ENCODE measurements at places on chromosomes 7 and 10.

DNA sequence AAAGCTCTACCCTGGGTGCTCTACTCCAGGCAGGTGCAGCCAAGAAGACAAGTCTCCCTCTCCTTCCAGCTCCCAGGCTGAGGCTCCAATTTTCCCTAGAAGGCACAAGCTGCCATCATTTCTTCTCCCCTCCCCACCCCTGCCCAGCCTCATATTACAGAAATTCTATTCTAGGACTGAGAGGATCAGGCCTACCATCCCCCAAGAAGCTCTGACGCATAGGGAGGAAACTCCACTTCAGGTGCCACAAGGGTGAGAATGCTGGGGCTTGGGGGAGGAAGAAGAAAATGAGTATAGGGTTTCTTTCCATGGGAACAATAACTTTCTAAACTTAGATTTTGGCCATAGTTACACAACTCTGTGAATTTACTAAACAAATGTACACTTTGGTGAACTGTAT lies 35.3 kb downstream of the FEZF1 start:
- no peak for DNase-seq

GRCh38 chr10:96719200-96719599 lies 1.1 kb downstream of the PIK3AP1 start:
- no peak for DNase-seq

GRCh38 chr7:11256501-11256900 lies 282.8 kb downstream of the PHF14 start:
- DNase-seq = no peak

DNA sequence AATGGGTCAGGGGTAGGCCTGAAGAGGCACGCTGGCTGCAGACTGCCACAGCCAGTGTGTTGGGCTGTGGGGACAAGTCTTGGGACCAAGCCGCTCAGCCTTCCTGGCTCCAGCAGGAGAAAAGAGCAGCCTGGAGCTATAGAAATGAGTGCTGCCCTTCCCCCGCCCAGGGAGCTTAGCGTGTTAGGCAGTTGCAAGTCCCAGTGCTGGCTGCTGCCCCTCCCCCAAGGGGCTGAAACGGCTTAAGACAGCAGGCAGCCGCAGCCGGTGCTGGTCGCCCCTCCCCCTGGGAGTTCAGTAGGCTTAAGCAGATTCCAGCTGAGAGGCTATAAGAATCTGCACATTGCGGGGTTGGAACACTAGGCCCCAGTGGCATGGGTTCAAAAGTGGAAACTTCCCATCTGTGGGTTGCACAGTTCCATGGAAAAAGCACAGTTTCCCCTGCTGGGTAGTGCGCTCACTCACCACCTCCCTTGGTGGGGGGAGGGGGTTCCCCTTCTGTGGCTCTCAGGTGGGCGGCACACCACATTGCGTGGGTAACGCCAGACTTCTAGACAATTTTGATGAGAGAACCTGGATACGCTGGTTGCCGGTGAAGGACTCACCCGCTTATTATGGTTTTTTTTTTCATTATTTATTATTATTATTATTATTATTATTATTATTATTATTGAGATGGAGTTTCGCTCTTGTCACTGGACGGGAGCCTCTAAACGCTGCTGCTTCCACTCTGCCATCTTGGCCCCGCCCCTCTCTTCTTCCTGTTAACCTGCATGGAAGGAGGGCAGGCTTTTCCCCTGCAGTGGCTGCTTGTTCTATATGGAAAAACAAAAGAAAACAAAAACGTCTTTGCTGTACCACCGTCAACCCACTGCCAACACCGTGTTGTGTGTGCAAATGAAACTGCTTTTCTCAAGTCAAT lies 151.1 kb downstream of the CXCL12 start:
- no peak for DNase-seq

- DNase-seq = no peak
Measured at GRCh38 chr7:123905714-123906113, 19.3 kb upstream of the SPAM1 start.

DNA sequence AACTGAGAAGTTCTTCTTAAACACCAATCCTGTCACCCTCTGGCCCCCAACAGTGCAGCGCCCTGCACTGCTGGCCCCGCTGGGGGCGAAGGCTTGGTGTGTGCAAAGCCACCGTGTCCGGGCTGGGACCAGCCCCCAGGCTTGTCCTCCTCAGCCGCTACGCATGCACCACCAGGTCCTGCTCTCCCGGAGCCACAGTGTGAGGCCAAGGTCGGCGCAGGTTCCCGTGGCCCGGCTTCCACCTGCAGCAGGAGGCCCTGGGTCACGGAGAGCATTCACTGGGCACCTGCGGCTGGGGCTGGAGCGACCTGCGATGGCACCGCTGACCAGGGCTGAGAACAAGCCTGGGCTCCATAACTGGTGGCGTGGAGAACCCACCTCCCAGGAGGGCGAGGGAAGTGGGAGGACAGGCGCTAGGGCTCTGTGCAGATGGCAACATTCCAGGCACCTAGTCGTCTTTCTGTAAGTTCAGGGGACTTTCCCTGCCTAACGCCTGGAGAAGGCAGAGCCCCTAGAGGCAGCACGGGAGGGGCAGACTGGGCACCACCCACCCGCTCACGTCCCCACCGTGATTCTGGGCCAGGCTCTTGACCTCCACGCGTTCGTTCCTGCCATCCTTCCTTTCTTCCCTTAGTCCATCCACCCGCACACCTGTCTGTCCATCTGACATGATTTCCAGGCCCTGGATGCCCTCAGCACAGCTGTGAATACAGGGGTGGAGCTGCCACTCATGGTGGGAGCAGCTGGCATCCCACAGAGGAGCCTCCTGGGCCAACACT lies 271.6 kb downstream of the ELFN1 start:
- no peak for DNase-seq

GRCh38 chr7:117053432-117053831 lies 100.1 kb downstream of the ST7 start:
- no peak for DNase-seq

DNA sequence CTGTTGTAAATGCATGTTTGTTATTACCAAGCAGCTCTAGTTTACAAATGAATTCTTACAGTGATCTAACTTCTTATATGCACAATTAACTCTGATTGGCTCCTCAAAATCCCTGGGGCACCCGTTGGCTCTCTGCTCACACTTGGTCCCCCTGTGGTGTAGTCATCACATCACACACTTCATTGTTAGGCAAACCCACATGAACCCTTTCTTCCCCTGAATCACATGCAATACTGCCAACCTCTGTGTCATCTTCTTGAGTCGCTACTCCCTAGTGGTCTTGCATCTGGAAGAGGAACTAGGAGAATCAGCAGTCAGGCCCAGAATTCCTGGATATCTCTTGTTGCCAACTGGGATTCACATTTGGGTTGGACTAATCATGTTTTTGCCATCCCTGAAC lies 73.1 kb downstream of the CD36 start:
- DNase-seq = no peak

- DNase-seq = no peak
Measured at GRCh38 chr7:1049006-1049741, 4.8 kb downstream of the GPR146 start.

DNA sequence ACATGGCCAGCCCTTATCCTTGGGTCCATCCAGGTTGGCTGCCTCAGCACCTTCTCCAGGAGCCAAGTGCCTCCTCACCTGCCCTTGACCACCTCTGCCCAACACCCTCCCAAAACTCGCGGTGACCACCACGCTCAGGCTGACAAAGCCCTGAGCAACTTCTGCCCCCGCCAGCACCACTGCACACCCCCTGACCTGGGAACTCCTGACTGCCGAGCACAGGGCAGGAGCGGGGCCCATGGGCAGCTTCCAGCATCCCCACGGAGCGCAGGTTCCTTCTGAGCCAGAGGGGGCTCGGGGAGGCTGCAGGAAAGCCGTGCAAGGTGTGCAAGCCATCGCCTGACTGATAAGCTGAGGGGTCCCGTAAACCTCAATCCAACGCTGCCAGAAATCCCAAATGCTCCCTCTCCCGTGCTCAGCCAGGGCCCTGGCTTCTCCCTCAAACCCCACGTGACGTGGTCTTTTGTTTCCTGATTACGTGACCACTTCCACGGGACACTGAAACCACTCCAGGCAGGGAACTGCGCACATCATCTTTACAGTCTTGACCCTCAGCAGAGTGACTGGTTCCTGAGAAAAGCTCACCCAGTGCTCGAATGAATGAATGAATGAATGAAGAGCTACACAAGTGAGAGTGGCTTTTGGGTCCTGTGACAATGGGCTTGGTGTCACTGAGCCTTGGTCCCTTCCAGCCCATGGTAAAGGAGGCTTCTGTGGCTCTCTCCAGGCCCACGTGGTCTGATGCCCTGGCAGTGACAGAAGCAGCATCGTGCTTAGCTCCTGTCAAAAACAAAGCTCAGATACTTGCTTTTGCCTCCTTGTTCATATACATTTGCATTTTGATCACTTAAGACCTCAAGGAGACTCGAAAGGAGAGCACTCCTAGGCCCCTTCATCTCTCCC lies 249.8 kb upstream of the PPP2R2D start:
- no peak for DNase-seq

- DNase-seq = no peak
Measured at GRCh38 chr7:158063850-158064610, 523.6 kb downstream of the PTPRN2 start.

DNA sequence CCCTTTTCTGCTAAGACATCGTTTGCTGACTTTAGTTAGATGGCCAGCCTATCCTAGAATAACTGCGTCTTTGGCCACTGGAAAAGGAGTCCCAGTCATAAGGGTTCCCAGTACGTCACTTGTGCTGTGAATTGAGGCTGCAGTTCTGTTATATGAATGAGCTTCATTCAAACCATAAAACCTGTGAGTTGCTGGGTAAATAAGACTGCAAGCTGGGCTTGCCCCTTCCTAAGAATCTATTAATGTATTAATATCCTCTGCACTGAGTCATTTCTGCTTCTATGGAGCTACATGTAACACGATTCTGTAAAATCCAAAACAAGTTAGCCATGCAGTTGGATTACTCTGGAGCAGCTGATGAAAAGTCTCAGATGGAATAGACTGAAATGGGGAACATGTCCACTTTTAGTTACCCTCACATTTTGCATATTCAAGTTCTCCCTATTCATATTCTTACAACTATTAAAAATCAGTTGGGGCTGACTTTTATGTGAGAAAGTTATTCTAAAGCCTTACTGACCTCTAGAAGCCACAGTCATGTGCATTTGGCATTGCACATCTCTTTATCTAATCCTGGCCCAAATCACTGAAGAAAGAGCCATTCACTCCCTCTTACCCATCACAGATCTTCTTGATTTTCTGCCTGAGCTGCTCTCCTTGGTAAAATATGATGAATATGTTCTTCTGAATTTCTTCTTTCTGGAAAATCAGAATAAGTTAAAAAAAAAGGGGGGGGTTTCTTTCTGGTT lies 41.8 kb upstream of the TMEM213 start:
- no peak for DNase-seq

DNA sequence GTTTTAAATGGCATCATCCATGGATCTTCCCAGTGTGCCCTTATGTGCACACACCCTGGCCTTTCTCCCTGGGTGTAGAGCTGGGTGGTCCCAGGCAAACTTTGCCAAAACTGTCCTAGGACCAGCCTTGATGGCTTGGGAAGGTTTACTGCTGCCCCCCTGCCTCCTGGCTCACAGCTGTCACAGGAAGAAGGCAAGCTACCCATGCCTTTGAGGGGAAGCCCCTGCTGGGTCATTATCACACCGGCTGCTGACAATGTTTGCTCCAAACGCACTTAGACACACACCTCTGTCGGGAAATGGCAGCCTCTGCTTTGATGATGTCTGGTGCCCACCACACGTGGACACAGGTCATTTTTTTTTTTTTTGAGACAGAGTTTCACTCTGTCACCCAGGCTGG lies 25.2 kb upstream of the FIGNL1 start:
- no peak for DNase-seq

- DNase-seq = no peak
Measured at GRCh38 chr7:133575726-133576440, 323.0 kb downstream of the EXOC4 start.

- DNase-seq = no peak
Measured at GRCh38 chr10:3580565-3580964, 204.4 kb downstream of the KLF6 start.

DNA sequence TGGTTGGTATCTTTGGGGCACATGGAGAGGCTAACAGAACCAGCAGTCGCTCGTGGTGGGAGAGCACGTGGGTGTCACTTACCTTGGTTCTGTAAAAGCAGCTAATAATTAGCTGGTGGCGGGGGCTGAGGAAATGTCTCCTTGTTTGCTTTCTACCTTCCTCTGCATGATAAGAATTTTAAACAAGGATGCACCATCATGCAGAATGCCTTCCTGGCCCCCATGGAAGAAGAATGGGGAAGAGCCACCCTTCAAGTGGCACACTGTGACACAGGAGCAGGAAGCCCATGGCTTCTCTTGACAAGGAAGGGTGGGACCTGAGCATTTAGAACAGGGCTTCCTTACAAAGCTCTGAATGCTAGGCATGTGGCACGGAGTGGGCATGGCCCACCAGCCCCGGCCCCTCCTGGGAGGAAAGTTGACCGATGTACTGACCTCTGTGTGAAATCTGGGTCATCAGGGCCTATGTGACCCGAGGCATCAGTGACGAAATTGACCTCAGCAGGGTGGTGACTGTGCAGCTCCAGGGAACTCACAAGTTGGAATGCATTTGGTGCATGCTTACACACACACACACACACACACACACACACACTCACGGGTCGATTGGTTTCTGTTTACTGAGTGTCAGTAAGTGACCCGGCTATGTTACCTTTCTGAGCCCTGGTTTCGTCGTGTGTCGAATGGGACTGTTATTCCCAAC lies 116.9 kb upstream of the ANLN start:
- no peak for DNase-seq

DNA sequence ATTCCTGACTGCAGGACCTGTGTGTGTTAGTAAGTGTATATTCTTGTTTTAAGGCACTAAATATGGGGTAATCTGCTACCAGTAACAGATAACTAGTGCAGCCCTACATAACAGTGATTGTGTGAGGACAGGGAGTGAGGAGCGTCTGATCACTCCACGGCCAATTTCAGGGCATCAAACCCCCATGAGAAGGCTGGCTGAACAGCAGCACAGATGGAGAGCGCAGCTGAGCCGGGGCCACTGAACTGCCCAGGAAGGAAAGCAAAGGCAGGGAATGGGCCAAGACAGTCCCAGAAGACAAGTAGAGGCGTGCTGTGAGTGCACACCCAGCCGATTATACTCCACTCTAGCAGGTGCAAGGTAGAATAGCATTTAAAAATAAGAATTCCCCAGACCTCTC lies 157.1 kb upstream of the CHST15 start:
- DNase-seq = no peak

DNA sequence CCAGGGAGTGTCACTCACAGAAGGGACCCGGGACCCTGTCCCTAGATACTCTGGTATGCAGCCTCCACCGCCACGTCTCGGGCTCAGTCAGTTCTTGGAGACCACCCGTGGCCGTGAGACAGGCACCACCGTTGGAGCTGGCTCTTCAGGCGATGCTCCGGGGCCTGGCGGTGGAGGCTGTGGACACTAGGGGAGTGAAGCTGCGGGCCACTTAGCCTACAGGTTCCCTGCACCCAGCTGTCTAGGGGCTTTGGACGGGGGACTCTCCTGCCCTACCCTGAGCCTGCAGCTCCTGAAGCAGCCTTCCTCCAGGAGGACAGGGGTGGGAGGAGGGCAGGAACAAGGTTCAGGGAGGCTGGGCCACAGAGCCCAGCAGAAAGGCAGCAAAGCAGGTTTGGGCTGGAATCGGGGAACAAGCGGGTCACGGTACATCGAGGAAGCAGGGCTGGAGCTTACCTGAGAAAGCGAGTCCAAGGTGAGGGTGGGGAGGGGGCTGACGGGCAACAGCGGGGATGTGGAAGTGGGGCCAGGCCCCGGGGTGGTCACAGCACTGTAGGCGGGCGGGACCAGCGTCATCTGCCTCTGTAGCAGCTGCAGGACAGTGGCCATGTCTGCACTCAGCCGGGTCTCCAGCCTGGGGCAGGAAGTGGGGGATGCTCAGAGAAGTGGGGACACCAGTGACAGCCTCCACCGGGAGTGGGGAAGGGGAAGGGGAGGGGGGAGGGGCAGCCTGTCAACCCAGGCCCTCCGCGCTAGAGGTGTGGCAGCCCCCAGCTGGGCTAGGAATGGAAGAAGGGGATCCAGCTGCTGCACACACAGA lies 31.5 kb downstream of the KCNH2 start:
- DNase-seq = no peak
